ENCODE measurements at places on chromosomes 13 and 19.

- DNase-seq: no peak
These were observed 14.0 kb downstream of the ZNF333 start for GRCh38 chr19:14703833-14704232.

- no peak for DNase-seq
These were observed 179.8 kb downstream of the RBM26 start for GRCh38 chr13:79226250-79226649.

DNA sequence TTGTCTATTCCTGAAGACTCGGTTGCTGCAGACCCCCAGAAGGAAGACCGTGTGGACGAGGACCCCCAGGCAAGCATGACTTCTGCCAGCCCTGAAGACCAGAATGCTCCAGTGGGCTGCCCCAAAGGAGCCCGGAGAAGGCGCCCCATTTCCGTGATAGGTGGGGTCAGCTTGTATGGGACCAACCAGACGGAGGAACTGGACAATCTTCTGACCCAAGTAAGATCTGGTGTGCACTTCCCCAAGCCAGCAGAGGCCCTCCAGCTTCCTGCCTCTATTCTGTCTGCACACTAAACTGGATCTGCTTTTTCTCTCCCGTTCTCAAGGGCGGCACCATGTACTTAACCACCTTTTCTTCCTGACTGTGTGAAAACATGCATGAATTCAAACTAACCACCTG is 59.8 kb upstream of the C1QTNF9 start:
- no peak for DNase-seq

GRCh38 chr19:1361601-1362386 is 21.9 kb upstream of the NDUFS7 start:
- peak; percentile 90 for DNase-seq

DNA sequence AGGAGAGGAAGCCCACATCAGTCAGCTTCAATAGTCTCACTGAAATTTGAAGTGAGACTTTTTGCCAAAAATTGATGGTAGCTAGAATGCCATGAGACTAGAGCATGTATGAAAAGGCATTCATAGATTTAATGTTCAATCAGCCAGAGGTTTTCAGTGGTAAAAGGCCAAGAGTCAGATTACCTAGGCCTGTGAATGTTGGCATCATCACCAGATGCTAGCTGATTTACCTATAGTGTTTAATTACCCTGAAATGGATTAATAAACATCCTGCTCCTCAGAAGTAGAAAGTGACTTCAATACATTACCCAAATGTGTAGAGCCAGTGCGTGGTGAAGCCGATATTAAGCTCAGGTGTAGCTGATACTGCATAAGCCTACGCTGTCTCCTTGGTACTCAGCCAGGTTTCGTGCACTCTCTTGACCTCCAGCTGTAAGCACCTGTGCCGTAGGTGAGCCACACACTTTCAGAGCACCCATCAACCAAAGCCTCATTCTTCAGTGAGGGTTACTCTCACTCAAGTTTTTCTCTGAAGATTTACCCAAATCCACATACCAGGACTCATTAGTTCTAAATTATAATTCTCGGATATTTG is 1140.3 kb upstream of the SLC10A2 start:
- DNase-seq: no peak

DNA sequence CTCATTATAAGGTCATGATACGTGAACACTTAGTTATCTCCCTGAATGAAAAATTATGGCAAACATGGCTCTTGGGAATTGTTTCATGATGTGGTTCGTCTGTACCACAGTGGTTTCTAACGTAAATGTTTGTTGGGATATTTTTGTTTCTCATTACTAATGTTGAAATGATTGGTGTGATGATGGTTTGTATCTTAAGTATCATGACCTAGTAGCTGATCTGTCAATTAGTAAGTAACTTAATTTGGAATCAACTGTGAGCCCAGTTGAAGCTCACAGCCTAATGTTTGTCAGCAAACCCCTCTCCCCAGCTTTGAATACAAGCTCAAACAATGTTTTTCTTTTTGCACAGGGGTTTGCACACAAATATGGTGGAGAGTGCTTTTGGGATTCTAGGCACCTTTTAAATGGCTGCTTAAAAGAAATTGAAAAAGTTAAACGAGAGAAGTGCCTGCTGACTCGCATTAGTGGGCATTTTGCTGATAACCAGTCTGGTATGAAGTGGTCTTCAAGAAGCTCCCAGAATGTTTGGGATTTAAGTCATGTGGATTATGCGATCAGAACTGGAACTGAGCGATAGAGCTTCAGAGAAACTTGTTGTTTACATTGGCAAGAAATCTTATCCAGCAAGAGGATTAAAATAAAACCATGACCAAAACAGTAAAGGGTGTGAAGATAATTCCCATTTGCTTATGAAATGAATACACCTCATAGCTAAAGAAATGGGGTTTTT is 68.2 kb downstream of the LMO7 start:
- DNase-seq: peak; percentile 79

DNA sequence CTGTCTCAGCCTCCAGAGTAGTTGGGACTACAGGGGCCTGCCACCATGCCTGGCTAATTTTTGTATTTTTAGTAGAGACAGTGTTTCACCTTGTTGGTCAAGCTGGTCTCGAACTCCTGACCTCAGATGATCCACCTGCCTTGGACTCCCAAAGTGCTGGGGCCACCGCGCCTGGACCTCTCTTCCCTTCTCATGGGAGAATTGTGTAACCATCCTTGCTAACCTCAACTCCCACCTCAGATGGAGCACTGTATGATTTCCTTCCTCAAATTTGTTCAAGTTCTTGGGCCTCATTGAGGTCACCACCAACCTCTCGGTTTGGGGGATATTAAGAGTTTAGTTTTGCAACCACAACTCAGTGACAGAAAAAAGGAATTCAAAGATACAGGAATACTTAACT is 10.7 kb downstream of the LILRA5 start:
- DNase-seq: no peak

GRCh38 chr13:40220299-40220935 is 446.0 kb downstream of the FOXO1 start:
- DNase-seq: peak; percentile 36

DNA sequence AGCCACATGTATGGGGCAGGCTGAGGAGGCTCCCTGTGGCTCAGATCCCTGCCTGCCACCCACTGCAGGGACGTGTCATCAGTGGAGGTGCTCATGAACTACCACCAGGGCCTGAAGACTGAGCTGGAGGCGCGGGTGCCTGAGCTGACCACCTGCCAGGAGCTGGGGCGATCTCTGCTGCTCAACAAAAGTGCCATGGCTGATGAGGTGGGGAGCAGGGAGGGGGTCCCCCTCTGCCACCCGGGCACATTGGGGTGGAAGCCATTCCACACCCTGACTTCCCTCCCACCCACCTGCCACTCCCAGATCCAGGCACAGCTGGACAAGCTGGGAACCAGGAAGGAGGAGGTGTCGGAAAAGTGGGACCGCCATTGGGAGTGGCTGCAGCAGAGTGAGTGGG is 11.3 kb upstream of the SHKBP1 start:
- no peak for DNase-seq

- no peak for DNase-seq
These were observed 4.3 kb upstream of the LIPE start for GRCh38 chr19:42431486-42431885.

- DNase-seq: no peak
These were observed 38.6 kb upstream of the LAMP1 start for GRCh38 chr13:113258321-113259054.

- DNase-seq: no peak
These were observed 20.9 kb upstream of the FOSB start for GRCh38 chr19:45446944-45447343.

GRCh38 chr19:2503521-2504109 is 27.7 kb downstream of the GADD45B start:
- DNase-seq: peak; percentile 88

DNA sequence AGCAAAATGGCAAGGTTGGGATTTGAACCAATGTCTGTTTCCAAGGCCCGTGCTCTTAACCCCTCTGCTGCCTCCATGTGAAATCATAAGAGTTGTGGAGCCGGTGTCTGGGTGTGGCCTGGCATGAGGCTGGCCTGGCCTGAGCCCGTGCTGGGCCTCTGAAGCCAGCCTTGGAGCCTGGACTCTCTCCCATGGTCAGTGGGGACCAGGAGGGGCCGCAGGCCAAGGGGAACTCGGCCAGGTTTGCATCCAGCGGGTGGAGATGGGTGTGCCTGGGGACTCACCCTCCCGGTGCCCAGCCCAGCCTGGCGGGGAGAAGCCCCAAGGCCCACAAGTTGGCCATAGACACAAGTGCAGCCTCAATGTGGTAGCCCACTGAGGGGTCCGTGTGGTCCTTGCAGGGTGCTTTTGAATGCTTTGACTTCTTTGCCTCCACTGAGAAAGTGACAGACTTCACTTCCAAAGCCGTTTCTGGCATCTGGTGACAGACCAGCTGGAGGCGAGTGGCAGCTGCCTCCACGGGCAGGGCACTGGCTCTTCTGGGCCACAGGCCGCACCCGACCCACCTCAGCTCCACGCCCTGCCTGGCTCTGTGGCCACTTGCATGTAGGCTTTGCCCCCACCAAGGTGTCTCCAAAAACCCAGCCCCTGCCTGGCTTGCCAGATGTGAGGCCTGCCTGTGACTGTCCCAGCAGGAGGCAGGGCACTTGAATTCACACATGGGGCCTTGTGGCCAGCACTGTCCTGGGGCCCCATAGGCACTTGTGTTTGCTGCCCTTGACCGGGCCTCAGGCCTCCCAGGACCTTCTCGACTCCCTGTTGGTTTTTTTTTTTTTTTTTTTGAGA is 26.2 kb upstream of the NCCRP1 start:
- no peak for DNase-seq

DNA sequence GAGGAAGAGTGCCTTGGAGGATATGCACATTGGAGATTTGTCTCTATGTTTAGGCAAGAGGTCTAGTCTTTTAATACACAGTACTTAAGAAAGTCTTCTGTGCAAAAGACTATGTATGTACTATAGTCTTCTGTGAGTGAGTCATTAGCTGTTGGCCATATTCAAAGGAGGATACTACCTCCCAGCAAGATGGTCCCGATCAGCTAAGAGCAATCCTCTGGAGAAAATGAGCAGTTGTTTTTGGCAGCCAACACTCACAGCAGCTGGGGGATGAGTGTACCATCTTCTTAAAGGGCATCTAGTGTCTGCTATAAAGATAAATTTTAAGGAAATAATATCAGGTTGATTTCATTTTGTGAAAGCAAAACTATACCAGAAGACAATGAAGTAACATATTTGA is 487.8 kb downstream of the KCTD12 start:
- no peak for DNase-seq

GRCh38 chr13:39433651-39434050 is 169.3 kb downstream of the LHFPL6 start:
- no peak for DNase-seq

- DNase-seq: no peak
These were observed 50.7 kb upstream of the USP29 start for GRCh38 chr19:57068921-57069697.

- no peak for DNase-seq
These were observed 4.5 kb downstream of the ZNF787 start for GRCh38 chr19:56116606-56117005.

- no peak for DNase-seq
These were observed 246.5 kb upstream of the TMTC4 start for GRCh38 chr13:100921139-100921538.

GRCh38 chr13:46644816-46645215 is 91.8 kb downstream of the LRCH1 start:
- DNase-seq: no peak

DNA sequence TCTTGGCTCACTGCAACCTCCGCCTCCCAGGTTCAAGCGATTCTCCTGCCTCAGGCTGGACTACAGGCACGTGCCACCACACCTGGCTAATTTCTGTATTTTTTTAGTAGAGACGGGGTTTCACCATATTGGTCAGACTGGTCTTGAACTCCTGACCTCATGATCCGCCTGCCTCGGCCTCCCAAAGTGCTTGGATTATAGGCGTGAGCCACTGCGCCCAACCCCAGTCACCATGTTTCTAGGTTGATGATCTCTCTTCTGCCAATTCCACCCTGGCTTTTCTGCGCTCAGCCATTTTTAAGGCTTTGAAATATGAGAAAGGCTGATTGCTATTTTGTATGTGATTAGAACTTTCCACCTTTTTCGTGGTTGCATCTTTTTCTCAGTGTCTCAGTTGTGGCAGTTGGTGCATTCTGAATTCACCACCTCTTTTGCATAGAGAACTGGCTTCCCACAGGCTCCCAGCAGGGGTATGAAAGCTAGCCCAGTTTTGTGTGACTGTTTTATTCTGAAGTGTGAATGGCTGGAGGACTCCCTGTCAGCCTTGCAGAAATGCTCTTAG is 15.5 kb downstream of the CEACAM1 start:
- DNase-seq: no peak

- DNase-seq: no peak
These were observed 27.3 kb upstream of the SLC7A10 start for GRCh38 chr19:33252971-33253370.

DNA sequence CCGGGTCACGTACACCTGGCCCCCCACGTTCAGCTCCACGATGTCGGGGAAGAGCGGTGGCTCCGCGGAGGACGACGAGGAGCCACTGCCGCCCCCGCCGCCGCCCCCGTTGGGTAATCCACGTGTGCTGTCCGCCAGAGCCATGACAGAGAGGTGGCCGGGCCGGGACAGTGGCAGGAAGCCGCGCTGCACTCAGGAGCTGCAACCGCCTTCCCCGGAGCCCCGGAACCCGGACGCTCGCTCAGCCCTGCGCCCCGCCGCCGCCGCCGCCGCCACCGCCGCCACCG is 257 bp downstream of the KCTD12 start:
- DNase-seq: no peak

GRCh38 chr13:109698779-109699178 is 87.6 kb downstream of the IRS2 start:
- DNase-seq: peak; percentile 91

- no peak for DNase-seq
These were observed 21.2 kb upstream of the DGKH start for GRCh38 chr13:42027286-42027685.

GRCh38 chr13:105641121-105641520 is 894.3 kb downstream of the EFNB2 start:
- DNase-seq: no peak

DNA sequence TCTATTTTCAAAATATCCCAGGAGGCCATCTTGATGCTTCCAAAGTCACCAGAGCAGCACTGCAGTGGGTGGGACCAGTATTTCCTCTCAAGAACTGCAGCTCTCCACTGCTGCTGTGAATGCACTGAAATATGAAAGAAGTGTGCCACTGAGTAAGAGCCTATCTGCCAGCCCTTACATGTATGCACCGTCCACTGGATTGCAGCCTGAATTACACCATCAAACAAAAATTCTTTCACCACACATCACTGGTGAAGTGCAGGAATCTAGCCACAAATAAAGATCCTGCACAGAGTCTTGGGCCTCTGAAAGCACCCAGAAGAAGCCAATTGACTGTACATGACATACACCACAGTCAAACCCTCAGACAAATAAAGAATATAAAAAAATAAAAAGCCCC is 249.0 kb downstream of the LHFPL6 start:
- DNase-seq: peak; percentile 60

DNA sequence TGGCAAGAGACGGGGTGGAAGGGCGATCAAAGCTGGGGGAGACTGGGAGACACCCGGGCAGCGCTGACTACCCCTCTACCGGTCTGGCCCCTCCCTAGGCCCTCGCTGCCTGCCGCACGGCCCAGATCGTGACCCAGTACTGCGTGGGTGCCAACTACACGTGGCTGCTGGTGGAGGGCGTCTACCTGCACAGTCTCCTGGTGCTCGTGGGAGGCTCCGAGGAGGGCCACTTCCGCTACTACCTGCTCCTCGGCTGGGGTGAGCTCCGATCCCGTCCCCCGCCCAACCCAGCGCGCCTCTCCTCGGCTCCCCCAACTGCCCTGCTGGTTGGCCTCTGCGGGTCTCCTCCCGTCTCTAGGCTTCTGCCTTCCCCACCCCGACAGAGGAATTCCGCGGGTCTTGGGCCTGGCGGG is 8.8 kb downstream of the GIPR start:
- no peak for DNase-seq

All from fibroblast of skin of abdomen (primary cell).